Stimulated activated effector memory CD8-positive, alpha-beta T cell treated with anti-CD3 and anti-CD28 coated beads, Interleukin-12 subunit alpha, Interleukin-12 subunit beta, amount 100 ng/mL, for 72 hours (primary cell): ENCODE measurements at places on chromosomes 13 and 19.

DNA sequence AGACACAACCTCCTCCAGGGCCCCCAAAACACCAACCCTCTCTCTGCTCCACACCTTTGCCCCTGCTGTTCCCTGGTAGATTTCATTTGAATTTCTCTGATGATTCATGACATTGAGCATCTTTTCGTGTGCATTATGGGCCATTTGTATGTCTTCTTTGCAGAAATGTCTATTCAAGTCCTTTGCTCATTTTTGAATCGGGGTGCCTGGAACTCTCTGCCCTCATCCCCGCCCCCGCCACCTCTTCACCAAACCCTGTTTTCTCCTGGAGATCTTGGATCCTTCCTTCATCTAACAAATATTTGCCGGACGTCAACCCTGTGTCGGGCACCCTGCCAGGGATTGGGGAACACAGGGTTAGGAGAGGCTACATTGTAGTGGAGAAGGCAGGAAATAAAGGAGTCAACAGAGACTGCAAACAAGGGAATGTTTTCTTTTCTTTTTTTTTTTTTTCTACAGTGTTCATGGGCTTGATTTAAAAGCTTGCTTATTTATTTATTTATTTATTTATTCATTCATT lies 25.5 kb upstream of the SLC1A5 start:
- DNase-seq: no peak

- DNase-seq: no peak
Observed at GRCh38 chr13:111872475-111873150, 194.3 kb upstream of the SOX1 start.

- DNase-seq: peak; percentile 86
Observed at GRCh38 chr19:13842291-13843103, 34.4 kb upstream of the NANOS3 start.

DNA sequence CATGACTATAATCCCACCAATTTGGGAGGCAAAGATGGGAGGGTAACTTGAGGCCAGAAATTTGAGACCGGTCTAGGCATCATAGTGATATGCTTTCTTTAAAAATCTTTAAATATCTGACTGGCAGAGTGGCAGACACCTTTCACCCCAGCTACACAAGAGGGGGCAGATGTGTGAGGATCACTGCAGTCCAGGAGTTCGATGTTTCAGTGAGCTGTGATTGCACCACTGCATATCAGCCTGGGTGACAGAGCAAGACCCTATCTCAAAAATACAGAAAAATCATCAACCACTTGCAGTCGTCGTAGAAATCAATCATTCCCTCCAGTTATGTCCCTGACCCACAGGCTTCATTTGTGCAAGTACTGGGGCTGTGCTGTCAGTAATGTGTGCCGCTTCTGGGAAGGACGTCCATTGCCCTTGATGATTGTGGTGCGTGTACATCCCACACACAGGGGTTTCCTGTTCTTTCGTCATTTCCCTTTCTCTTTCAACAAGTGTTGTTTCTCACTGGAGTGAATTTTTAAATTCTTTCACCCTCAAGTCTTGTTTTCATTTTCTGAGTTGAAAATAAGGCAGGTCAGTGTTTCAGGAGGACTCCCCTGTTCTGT lies 1.4 kb downstream of the LGALS14 start:
- no peak for DNase-seq

DNA sequence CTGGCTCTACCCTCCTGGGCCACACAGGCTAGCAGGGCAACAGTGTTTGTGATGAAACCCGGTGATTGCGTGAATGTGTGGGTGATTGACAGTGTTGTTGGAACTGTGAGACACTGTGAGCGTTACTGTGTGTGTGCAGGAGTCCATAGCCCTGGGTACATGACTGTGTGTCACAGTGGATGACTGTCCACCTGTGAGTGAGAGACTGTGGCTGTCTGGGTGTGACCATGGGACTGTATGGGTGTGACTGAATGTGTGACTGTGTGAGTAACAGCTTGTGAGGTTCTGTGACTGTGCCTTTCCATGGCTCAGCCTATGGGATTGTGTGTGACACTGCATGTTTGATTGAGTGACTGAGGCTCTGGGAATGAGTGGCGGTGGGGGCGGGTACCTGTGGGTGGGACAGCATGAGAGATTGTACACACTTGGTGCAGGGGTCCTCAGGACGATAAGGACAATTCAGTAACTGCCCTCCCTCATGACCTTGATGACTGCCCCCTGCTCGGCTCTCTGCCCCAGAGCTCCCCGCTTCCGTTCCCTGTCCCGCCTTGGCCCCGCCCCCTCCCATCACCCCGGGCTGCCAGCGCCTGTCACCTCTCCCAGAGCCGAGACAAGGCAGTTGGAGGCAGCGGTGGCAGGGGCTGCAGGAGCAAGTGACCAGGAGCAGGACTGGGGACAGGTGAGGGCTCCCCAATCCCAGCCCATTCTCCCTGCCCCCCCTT lies at the start of gene GIPR:
TSS of gene GIPR (plus strand) at position 602 of the 722 bp plus-strand sequence. CDS start 1,300 bp downstream, outside the sequence.
- DNase-seq: peak; percentile 47

DNA sequence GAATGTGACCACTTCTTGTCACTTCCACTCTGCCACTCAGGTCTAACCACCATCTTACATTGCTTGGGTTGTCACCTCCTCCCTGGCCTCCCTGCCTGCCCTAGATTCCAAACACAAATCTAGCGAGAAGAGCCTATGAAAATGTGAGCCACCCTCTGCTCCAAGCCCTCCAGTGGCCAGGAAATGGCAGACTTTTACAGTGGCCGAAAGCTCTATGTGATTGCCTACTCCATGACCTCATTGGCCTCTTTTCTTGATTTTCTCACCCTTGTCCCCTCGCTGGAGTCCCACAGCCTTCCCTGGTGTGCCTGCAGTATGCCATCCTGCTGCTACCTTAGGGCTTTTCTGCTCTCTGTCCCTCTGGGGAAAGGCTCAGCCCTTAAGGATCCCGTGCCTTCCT lies 84.2 kb downstream of the LRCH1 start:
- no peak for DNase-seq

GRCh38 chr13:105219651-105220050 lies 1315.8 kb downstream of the EFNB2 start:
- DNase-seq: no peak

GRCh38 chr19:30862876-30863275 lies 486.4 kb downstream of the TSHZ3 start:
- no peak for DNase-seq

DNA sequence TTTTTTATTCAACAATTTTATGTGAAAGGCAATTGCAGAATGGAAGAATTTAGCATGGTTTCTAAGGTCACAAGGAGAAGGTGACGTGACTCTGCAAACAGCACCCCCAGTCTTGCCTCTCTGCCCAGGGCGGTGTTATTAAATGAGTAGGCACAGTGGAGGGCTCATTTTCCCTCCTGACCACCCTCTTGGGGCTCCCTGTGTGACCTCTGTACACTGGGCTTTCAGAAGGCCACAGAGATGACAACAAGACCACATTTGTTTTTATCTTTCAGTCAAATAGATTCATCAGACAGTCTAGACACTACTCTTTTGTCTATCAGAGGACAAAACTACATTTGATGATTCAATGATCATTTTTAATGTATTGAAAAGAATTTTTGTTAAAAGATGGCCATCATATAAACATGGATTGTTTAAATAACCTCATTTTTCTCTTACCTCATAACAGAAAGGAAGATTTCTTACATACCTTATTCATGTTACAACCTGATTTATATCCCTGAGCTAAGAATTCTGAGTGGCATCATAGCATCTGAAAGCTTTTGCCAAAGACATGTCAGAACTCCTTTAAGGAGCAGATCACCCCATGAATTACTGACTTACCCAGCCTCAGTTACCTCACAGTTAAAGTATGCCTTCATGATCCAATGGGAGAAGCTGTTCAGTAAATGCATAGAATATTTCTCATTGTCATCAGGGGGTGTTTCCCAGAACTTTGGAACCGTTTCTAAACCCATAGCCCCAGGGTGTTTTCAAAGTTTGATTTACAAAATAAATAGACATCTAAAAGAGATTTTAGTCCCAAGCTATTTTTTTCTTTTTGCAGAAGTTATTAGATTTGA lies 184.0 kb upstream of the RFC3 start:
- no peak for DNase-seq

DNA sequence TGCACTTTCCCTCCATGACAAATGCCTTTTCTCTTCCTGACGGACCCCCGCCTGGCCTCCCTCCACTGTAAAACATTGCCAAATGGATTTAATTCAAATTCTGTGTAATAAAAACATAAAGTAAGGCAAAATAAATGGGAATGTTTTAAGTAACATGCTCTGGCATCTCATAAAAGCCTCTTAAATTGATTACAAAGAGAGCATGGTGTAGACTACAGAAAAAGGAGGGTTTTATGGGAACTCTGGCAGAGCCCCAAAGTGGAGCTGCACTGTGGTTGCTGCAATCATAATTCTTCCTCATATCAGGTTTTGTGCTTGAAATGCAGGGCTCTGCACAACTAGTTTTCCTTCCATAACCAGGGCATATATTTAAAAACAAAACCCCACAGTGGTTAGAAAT lies 44.3 kb upstream of the SIAH3 start:
- DNase-seq: no peak

DNA sequence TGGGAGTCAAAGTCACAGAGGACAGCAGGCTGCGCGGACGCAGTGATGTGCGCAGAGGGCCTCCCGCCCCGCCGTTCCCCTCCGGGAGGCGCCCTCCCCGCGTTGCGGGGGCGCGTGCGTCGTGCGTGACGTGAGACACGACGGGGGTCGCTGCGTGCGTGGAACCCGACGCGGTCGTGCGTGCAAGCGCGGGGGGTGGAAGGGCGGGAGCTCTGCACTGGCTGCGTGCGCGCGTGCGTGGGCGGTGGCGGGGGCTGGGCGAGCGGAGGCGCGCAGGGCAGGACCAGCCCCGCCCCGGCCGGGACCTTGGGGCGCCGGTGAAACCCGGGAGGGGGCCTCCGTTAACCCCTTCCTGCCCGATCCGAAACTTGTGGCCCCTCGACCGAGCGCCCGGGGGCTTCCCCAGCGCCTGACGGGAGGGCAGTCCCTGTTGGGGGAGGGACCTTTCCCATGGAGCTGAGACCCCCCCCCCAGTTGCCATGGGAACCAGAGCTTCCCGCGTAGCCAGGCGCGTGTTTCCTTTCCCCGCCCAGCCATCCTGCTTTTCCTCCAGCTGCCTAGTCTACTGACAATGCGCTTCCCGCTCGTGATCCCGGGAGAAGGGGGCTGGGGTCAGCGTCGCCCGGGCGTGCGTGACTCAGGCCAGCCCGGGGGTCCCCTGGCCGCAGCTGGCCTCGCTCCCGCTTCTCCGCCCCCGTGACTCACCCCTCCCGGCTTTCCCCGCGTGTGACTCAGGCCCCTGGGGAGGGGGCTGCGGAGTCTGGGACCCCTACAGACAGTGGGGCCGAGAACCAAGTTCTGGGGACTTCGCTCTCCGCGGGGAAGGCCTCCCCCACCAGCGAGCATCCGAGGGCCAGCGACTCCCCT lies 7.3 kb upstream of the HOOK2 start:
- DNase-seq: peak; percentile 93

GRCh38 chr19:9487016-9487415 lies 11.4 kb downstream of the ZNF560 start:
- no peak for DNase-seq

GRCh38 chr19:14006766-14007562 lies 844 bp upstream of the RFX1 start:
- peak; percentile 80 for DNase-seq
